ENCODE measurements at places on chromosomes 6 and 20.

- DNase-seq, result no peak
- no peak overlapping the region for H3K4me3 ChIP-seq
- no peaks in the 10 kb centered on the region for H3K4me1 ChIP-seq
- H3K36me3 ChIP-seq, result no peaks in the 10 kb centered on the region
Observed at GRCh38 chr6:128696691-128697689, 176.6 kb upstream of the PTPRK start.

GRCh38 chr6:3290149-3290930, 31.6 kb downstream of the PSMG4 start:
- no peaks in the 10 kb centered on the region for H3K4me1 ChIP-seq
- H3K36me3 ChIP-seq, result peaks cover 13% of the 10 kb centered on the region
- H3K27ac ChIP-seq, result no peak overlapping the region

- no peak overlapping the region for H3K27ac ChIP-seq
- H3K27me3 ChIP-seq, result no peaks in the 10 kb centered on the region
- no peaks in the 10 kb centered on the region for H3K4me1 ChIP-seq
- DNase-seq, result no peak
- H3K36me3 ChIP-seq, result no peaks in the 10 kb centered on the region
Observed at GRCh38 chr6:130229645-130230044, 6.9 kb upstream of the SAMD3 start.

DNA sequence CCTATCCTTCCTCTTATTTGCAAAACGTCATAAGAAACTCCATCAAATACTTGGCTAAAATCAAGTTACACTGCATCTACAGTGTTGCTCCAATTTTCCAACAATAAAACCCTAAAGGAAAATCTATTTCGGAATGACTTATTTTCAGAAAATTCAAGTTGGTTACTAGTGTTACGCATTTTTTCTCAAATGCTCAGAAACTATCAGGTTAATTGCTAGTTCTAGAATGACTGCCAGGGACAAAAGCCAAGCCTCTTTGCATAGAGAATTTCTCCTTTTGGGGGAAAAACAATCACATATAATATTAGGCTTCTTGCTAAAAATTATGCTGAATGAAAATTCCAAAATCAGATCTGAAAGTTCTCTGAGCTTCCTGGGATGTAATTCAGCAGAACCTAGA, 210.2 kb downstream of the BTBD9 start:
- H3K36me3 ChIP-seq, result no peaks in the 10 kb centered on the region
- H3K27ac ChIP-seq, result no peak overlapping the region
- peaks cover 5% of the 10 kb centered on the region for H3K4me1 ChIP-seq
- H3K4me3 ChIP-seq, result no peak overlapping the region
- H3K27me3 ChIP-seq, result no peaks in the 10 kb centered on the region

DNA sequence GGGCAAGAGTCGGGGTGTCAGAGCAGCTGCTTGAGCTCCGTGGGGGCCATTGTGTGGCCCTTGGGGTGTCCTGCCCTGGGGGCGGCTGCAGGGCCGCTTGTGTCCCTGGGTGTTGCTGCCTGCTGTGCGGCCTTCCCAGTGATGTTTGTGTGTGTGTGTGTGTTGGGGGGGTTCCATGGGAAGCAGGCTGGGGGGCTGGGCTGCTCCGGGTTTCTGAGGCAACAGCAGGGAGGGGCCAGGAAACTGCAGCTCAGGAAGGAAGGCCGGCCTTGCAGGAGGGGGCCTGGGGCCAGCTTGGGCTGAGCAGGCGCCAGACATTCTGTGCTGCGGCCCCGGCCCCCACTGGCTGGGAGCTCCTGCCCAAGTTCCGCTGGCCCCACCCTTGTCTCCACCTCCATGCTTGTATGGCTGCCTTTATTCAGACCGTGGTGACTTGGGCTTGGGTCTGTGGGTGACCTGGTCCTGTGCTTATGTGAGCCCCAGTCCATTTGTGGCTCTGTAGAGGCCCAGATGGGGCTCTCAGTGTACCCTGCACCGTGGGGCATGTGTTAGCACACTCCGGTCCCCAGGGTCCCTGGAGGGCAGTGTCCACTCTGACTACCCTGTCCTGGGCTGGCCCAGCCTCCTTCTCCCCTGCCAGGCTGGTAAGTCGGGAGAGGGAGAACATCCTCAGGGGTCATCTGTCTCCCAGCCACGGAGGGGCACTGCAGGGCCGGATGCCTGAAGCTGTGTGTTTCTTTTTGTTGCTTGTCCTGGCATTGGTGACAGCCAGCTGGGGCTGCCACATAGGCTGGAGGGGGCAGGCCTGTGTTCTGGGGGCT, 4.6 kb upstream of the SOX18 start:
- no peaks in the 10 kb centered on the region for H3K36me3 ChIP-seq
- DNase-seq, result no peak
- peaks cover 5% of the 10 kb centered on the region for H3K27me3 ChIP-seq
- H3K4me1 ChIP-seq, result peaks cover 8% of the 10 kb centered on the region

GRCh38 chr6:151349651-151350270, 41.6 kb downstream of the ZBTB2 start:
- H3K36me3 ChIP-seq, result no peaks in the 10 kb centered on the region
- DNase-seq, result no peak
- H3K4me3 ChIP-seq, result no peak overlapping the region
- no peak overlapping the region for H3K27ac ChIP-seq
- H3K4me1 ChIP-seq, result no peaks in the 10 kb centered on the region

GRCh38 chr6:156582509-156582992, 194.6 kb upstream of the ARID1B start:
- no peak overlapping the region for H3K4me3 ChIP-seq
- H3K27ac ChIP-seq, result no peak overlapping the region
- H3K4me1 ChIP-seq, result no peaks in the 10 kb centered on the region
- no peaks in the 10 kb centered on the region for H3K27me3 ChIP-seq
- no peak for DNase-seq

DNA sequence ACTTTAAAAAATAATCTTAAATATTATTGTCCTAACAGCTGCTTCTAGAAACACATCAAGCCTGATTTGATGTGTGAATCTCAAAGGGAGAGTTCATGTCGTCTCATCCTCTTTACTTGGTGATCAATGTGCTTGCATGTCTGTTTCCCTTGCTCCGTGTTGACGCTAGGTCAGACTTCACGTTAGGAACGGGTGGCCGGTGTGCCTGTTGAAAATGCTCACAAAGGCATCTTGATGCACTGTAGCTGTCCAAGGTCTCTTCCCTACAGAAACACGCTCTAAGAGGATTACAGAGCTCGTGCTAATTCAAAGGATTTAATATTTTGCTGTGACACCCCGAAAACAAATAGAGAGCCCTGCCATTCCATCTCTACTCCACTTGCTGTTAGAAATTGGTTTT, 84.6 kb downstream of the ID4 start:
- H3K4me3 ChIP-seq, result no peak overlapping the region
- DNase-seq, result no peak
- no peaks in the 10 kb centered on the region for H3K36me3 ChIP-seq
- H3K4me1 ChIP-seq, result no peaks in the 10 kb centered on the region
- H3K27ac ChIP-seq, result no peak overlapping the region

DNA sequence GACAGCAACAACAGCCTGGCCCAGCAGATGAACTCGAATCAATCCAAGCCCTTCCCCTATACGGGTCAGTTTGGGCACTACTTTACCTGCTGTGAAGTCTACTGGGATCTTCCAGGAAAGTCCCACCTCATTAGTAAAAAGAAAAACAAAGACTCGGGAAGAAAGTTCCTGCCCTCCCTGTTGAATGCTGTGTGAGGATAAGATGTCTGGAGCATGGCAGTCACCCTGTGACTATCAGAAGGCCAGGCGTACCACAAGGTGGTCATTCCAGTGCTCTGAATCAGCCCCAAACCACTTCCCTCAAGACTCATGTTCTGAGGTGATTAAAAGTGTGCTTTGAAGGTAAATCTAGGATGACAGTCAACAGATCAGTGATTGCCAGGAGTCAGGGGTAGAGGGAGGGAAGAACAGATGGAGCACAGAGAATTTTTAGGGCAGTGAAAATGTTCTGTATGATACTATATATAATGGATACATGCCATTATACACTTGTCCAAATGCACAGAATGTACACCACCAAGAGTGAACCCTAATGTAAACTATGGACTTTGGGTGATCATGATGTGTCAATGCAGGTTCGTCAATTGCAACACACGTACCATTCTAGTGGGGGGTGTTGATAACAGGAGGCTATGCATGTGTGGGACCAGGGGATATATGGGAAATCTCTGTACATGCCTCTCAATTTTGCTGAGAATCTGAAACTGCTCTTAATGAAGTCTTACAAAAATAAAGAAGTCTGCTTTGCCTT, 14.7 kb downstream of the FKBP1A start:
- 0 out of 2 replicates have a peak, but pooled peaks cover 3% of the 10 kb centered on the region for H3K36me3 ChIP-seq
- DNase-seq, result no peak
- H3K4me1 ChIP-seq, result 0 out of 2 replicates have a peak, but pooled peaks cover 1% of the 10 kb centered on the region
- H3K27ac ChIP-seq, result no peak overlapping the region
- H3K27me3 ChIP-seq, result no peaks in the 10 kb centered on the region

DNA sequence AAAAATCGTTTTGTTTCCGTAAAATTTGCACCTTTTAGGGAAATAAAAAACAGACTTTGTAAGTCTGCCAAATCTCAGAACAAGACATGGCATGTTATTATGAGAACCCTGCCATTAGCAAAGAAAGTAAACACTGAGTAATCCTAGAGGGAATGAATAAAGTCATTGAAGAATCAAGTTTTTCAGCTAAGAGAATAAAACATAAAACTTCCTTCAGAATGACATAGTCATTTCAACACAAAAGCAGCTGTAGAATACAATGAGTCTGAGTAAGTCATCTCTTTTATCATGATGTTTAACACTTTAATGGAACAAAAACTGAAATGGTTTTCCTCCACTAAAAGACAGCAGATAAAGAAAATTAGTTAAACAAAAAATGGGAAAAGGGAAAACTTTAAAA, 10.3 kb upstream of the DST start:
- H3K27ac ChIP-seq, result no peak overlapping the region
- H3K4me1 ChIP-seq, result peaks cover 3% of the 10 kb centered on the region
- no peak for DNase-seq

- H3K27me3 ChIP-seq, result no peaks in the 10 kb centered on the region
- H3K4me3 ChIP-seq, result no peak overlapping the region
- no peaks in the 10 kb centered on the region for H3K36me3 ChIP-seq
Observed at GRCh38 chr20:21280522-21281016, 22.6 kb upstream of the XRN2 start.
